ENCODE measurements at places on chromosomes 3 and 15.

DNA sequence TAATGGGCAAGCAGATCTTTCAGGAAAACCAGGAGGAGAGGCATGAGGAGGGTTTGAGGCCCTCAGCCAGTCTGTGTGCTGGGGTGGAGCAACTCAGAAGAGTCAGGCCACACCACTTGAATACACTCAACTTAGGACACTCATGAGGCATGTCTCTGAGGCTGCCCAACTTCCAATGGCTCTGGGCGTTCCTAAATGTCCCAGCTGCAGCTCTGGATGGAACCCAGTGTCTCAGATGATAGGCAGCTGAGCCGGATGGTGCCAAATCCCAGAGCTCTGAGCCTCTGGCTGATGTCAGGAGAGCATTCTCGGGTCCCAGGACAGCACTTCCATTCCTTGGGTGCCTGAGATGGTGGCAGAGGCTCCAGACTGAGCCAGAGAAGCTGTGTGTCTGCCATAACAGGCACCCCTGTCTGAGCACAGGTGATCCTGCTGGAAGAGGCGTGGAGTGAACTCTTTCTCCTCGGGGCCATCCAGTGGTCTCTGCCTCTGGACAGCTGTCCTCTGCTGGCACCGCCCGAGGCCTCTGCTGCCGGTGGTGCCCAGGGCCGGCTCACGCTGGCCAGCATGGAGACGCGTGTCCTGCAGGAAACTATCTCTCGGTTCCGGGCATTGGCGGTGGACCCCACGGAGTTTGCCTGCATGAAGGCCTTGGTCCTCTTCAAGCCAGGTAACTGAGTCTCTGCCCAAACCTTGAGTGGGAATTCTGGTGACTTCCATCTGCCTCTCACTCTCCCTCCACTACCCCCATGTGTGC lies 2.8 kb downstream of the NR2E3 start:
- no peak for DNase-seq

DNA sequence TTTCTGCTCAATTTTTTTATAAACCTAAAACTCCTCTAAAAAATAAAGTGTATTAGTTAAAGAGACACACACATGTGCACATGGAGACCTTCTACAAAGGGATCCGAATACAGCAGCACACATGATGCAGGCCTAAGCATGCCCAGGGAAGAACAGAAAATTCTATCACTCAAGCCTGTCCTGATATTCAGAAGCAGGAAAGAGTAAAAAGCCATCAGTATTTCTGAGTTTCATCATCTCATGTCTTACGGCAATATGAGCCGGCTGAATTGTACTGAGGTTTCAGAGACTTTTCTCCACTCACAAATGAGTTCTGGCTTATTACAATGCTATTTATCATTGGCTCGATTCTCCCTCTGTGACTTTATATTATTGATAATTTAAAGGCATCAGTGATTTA lies 97.5 kb downstream of the CADPS start:
- DNase-seq, result no peak

DNA sequence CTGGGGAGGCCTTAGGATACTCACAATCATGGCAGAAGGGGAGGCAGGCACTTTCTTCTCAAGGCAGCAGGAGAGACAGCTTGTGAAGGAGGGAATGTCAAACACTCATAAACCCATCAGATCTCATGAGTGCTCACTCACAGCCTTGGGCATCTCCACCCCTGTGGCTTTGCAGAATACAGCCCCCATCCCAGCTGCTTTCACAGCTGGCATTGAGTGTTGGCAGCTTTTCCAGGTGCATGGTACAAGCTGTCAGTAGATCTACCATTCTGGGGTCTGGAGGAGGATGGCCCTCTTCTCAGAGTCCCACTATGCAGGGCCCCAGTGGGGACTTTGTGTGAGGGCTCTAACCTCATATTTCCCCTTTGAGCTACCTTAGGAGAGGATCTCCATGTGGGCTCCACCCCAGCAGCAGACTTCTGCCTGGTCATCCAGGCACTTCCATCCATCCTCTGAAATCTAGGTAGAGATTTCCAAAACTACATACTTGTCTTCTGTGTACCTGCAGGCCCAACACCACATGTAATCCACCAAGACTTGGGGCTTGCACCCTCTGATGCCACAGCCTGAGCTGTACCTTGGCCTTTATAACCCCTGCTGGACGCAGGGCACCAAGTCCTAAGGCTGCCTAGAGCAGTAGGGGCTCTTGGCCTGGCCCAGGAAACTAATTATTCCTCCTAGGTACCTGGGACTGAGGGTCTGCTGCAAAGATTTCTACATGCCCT lies 404.2 kb upstream of the EPHA6 start:
- DNase-seq, result no peak

DNA sequence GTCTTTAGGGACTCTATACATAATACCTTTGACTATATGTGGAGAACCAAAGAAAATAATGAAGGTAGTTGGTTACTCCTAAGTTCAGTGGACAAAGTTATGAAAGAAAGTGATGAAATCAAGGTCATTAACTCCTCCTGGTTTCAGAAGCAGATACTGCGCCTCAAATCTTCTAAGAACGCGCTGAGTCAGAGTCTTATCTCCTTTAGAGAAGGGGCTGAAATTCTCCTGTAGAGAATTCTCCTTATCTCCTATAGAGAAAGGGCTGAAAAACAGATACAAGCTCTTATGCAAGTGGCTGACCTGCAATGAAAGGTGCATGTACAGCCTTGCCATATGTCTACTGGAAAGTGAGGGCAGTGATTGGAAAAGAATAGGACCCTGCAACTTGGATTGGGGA lies 824.2 kb downstream of the NSUN3 start:
- no peak for DNase-seq

GRCh38 chr3:180705619-180706018 lies 26.3 kb upstream of the CCDC39 start:
- no peak for DNase-seq

GRCh38 chr15:96538491-96538890 lies 208.0 kb downstream of the NR2F2 start:
- no peak for DNase-seq

DNA sequence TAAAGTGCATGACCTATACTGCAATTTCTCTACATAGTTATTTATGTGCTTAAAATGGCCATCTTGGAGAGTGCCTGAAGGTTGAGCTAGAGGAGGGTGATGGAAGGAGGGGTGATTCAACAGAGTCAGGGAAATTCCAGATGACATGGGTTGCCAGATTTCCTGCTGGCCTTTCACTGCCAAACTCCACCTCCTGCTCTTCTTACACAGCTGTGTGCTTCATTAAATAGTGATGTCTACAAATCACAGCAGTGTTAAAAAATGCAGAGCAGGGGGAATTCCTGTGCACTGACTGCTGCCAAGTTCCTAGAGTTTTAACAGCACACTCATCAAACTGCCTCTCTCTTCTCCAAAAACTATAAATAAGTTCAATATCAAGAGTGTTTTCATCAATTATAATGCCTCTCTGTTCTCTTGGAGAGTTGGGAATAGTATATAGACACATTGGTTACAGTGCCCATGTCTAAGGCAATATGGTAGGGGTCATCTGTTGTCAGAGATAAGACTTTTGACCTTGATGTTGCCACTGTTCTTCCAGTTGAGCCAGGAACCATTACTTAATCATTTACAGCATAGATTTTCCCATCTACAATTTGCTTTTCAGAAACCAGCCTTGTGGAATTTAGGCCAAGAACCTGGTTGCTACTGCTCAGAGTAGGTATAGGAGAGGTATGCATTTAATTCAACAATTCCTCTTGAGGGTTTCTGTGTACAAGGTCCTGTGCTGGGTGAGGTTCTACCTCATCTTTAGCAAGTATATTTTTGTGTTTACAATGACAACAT lies 79.6 kb downstream of the TP63 start:
- DNase-seq, result no peak

- DNase-seq, result no peak
Measured at GRCh38 chr3:32820971-32821685, 3.3 kb downstream of the TRIM71 start.
